ENCODE measurements at places on chromosomes 12 and 14.

GRCh38 chr12:77401064-77401769 is 335.8 kb upstream of the E2F7 start:
- DNase-seq: peak; percentile 17

DNA sequence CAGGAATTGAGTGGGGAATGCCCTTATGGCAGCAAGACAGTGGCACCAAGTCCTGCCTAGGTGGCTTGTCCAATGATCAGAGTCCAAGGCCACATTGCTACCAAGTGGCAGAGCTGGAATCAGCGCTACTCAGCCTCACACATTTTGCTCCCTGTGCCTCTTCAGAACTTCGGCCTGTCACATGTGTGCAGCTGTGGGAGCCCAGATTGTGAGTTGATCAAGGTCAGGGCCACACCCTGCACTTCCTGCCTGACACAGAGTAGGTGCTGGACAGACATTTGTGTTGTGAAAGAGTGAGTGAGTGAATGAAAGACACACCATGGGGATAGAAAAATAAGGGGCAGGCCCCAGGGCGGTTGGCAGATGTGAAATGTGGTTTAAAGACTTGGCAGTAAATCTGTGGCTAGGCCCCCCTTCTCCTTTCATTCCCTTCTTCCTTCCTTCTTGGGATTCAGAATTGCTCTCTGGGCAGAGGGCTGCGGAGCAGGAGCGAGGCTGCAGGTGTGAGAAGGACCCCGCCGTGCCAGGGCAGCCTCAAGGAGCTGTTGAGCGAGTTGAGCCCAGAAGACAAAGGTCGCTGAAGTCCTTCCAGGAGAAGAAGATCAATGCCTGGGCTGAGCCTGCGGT is 83.5 kb downstream of the SLC25A47 start:
- no peak for DNase-seq

DNA sequence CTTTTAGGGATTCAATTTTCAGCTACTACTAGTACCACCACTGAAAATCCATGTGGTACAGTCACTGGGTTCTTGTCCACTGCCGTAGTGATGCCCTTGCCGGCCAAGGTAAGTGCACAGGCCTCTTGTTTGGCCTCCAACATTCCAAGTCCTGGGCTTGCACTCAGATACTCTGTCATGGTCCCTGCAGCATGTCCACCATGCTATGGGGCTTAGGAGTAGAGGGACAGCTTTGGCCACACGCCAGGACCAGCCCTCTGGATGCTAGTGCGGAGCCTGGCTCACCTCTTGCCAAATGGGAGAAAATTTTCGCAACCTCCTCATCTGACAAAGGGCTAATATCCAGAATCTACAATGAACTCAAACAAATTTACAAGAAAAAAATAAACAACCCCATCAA is 38.6 kb upstream of the APPL2 start:
- DNase-seq: no peak

GRCh38 chr12:99847936-99848335 is 136.8 kb downstream of the ANKS1B start:
- no peak for DNase-seq

- no peak for DNase-seq
These were observed 214.3 kb downstream of the KIF26A start for GRCh38 chr14:104352493-104353220.

GRCh38 chr12:66735275-66735674 is 56.4 kb upstream of the GRIP1 start:
- no peak for DNase-seq

- DNase-seq: no peak
These were observed 110.0 kb upstream of the AMIGO2 start for GRCh38 chr12:47189728-47190127.

DNA sequence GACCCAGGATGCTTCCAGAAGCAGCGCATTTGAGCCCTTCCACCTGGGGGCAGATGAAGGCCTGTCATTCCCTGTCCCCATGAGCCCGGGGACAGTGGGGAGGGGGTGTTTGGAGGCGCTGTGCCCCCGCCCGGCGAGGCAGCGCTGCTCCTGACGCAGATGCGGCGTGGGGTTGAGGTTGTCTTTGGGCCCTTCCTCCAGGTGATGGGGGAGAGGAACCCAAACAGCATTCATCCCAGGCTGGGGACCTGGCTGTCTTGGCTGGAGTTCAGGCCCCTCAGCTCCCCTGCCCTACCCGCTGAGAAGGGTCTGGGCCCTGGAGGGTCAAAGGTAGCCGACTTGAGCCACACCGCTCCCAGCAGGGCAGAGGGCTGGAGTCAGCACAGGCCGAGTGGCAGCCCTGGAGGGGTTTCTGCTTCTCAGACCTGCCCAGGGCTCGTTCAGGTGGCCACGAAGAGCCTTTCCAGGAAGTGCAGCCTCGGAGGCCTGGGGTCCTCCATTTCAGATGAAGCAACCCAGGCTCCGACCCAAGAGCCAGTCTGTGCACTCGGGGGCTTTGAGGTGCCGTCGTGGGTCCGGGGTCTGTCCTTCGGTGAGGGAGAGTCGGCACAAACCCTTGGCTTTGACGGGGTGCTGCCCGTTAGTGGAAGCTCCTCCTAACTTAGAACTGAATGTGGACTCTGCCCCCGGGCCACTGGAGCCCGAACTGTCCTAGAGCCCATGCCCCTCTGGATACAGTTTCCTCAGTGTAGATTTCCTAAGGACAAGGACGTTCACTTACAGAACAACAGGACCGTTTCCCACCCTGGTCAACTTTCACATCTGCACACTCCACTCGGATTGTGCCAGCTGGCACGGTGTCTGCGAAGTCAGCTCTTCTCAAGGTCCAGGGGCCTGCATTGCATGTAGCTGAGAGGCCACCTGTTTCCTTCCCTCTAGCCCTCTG is 16.1 kb downstream of the ACADS start:
- no peak for DNase-seq

DNA sequence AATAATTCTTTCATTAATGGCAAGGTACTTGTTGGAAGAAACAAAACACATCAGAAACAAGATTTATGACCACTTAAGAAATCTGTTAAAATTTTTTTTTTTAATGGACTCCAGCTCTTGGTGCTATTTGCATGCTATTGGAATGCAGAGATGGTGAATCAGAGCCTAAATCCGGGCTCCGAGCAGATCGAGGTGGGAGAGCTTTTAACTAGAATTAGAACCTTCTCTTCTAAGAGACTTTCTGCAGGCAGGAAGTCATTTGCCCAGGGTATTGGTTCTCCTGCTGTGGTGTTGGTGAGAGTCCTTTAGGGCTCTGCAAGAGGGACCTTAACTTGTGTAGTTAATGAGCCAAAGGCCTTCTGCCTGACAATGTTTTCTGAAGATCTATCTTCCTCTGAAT is 419.4 kb downstream of the SNAPC1 start:
- DNase-seq: no peak

DNA sequence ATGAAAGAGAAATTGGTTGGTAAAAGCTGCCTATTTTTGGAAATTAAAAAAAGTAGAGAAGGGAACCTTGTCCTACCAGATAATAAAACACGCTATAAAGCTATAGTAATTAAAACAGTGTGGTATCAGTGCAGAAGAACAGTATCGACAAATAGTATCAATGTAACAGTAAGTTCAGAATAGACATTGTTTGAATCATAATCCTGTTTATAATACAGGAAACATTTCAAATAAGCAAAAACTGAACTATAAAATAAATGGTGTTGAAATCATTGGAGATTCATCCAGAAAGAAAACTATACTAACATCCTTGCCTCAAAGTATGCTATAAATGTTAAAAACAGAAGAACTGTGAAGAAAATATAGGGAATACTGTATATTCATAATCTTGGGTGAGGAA is 54.2 kb upstream of the NAP1L1 start:
- DNase-seq: no peak

GRCh38 chr12:71546322-71546861 is 106.8 kb downstream of the LGR5 start:
- no peak for DNase-seq

- no peak for DNase-seq
These were observed 123.0 kb upstream of the PZP start for GRCh38 chr12:9331218-9331626.

DNA sequence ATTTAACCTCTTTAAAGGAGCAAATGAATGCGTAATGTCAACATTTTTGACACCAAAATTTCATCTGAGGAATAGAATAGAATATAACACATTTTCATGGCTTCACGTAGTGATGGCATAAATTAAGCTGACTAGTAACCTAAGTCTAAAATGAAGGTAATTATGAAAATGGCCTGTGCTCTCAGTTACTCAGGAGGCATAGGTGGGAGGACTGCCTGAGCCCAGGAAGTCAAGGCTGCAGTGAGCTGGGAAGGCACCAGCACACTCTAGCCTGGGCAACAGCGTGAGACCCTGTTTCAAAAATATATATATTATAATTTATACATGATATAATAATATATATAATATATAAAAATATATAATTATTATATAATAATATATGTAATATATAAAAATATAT is 383.2 kb upstream of the ATP2B1 start:
- no peak for DNase-seq

DNA sequence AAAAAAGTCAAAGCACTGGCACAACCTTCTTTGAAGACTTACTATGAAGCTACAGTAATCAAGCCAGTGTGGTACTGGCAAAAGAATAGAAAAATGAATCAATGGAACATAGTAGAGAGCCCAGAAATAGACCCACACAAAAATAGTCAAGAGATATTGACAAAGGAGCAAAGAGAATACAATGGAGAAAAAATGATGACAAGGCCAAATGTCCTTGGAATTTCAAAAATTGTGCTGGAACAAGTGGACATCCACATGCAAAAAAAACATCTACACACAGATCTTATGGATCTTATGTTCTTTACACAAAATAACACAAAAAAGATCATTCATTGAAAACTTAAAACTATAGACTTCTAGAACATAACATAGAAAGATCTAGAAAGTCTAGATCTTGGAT is 1379.7 kb upstream of the SEL1L start:
- DNase-seq: no peak

DNA sequence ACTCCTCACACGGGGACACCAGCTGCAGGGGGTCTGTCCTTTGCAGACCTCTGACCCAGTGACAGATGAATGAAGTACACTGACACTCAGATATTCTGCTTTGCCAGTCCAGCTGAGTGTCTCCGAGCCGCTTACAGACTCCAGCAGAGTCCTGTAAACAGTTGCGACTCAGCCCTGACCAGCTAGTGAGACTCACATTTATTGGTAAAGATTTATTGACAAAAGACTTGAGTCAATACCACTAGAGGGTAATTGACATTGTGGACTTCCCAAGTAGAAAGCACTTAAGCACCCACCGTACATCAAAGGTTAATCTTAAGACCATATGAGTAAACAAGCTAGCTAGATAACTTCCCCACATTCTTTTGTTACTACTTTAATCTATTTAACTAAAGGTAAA is 9.8 kb upstream of the FKBP4 start:
- DNase-seq: no peak

- no peak for DNase-seq
These were observed 208.4 kb downstream of the DPF3 start for GRCh38 chr14:72685456-72685855.

DNA sequence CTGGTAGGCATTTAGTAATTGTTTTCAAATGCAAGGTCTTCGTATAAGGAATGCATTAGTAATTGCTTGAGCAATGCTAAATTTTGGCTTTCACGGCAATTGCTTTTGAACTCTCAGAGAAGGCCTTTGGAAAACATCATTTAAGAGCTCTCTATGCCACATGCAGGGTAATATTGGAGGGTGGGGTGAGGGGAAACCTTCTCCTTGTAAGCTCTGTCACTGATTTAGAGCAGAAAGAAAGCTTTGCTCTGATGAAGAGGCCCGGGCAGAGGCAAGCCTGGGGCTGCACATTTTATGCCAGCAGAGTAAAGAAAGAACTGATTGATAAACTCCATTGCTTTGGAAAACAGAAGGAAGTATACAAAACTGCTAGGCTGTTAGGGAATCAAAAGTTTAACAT is 70.9 kb downstream of the TRIM9 start:
- no peak for DNase-seq

- peak; percentile 40 for DNase-seq
These were observed 1.0 kb upstream of the ERC1 start for GRCh38 chr12:989751-990660.

DNA sequence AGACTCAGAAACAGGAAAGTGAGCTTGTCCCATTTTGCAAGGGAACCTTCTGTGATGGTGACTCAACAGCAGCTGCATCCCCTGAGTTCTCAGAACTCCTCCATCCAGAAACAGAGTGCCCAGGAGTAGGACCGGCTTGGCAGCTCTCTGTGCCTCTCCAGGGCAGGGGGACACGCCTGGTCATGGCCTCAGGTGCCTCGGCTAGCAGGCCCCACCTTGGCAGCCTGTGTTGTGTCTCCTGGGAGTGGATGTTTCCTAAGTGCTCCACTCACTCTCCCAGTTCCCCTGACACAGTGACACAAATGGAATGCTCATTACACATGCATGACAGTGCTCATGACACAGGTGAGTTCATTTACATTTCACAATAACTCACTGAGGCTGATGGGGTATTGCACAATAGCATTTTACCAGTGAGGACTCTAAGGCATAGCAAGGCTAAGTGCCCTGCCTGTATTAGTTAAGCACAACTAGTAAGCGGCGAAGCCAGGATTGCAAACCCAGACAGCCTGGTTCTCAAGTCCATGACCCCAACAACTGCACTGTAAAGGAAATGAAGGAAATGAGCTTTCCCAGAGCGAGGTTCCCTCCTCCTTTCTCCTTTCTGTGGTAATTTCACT is 47.4 kb downstream of the CALM1 start:
- no peak for DNase-seq

GRCh38 chr14:104938960-104939359 is 14.3 kb downstream of the PLD4 start:
- no peak for DNase-seq

DNA sequence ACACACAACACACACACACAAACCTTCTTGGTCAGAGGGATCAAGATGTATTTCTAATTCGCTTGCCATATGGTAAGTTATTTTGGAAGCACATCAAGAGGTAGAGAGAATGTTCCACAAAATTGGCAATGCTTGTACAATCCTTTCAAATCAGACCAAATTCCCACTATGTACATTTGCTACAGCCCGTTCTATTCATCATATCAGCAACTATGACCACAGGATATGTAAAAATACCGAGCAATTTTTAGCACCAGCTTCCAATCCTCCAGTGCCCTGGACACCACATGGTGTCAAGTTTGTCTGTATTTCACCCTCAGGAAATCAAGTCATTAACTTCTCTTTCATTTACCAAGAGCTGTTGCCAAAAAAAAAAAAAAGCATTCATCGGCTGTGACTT is 21.2 kb downstream of the TBX5 start:
- peak; percentile 88 for DNase-seq
